ENCODE measurements at places on chromosomes 1 and 21.

GRCh38 chr1:207388721-207389120, 65.4 kb upstream of the CR2 start:
- no peak for DNase-seq

GRCh38 chr1:36866169-36866814, 168.0 kb downstream of the GRIK3 start:
- DNase-seq = no peak

DNA sequence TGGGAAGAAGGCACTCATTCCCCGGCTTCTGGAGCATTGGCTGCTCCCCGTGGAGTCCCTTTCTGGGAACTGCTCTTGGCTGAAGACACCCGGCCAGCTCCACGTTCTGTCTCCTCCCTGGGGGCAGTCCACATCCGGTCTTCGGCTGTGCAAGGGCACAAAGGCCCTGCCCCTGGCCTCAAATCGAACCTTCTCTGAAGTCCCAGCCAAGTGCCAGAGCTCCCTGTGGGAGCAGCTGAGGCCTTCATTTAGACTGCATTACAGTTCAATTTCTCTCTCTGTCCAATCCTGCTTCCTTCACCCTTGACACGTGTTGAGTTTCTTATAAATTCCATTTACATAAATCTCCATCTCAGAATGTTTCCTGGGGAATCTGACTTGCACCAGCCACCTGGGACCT, 132.9 kb upstream of the POU3F1 start:
- no peak for DNase-seq

- DNase-seq = no peak
These were observed 16.9 kb upstream of the MTF2 start for GRCh38 chr1:93061895-93062792.

DNA sequence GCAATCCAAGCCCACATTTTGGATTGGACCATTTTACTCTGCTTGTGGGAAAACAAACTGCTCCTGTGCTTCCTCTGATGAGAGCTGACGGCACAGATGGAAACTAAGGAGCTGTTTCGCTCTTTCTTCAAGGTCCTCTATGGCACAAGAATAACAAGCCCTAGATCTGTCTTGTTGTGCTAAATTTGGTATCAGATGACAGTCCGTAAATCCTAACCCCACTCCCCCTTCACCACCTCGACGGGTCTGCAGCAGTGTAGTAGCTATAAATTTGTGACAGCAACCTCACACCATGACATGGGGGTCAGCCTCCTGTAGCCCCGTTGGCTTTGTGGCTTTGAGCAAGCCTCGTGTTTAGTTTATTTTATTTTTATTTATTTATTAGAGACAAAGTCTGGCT, 85.9 kb downstream of the ADSS2 start:
- DNase-seq = no peak

GRCh38 chr1:194809665-194810064, 1623.3 kb upstream of the B3GALT2 start:
- DNase-seq = no peak

DNA sequence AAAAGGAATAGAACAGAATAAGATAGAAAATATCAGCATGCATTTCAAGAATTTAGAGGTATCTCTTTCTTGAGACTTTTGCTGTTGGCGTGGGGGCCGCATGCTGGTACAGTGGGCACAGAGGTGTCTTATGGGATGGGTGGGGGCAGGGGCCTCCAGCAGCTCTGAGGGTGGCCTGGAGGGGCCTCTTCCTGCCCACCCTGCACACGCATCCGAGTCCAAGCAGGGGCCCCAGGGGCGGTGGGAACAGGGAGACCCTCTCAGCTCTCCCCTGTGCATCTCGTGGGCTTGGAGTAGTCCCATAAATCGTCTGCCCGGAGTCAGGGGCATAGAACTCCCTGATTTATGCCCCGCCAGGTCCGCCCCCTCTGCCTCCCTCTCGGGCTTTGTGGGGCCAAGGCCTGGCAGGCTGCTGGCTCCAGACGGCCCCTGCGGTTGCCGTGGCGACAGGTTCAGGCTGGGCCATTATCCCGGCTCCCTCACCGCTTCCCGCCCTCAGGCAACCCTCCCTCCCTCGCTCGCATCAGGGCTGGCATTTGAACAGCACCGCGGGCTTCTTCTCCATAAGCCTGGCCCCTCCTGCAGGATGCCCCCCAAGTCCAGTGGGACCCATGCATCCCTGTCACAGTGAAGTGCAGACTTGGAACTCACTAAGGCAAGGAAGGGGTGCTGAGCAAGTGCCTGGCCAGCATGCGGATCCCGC, 133.2 kb upstream of the ZBTB40 start:
- DNase-seq = no peak

DNA sequence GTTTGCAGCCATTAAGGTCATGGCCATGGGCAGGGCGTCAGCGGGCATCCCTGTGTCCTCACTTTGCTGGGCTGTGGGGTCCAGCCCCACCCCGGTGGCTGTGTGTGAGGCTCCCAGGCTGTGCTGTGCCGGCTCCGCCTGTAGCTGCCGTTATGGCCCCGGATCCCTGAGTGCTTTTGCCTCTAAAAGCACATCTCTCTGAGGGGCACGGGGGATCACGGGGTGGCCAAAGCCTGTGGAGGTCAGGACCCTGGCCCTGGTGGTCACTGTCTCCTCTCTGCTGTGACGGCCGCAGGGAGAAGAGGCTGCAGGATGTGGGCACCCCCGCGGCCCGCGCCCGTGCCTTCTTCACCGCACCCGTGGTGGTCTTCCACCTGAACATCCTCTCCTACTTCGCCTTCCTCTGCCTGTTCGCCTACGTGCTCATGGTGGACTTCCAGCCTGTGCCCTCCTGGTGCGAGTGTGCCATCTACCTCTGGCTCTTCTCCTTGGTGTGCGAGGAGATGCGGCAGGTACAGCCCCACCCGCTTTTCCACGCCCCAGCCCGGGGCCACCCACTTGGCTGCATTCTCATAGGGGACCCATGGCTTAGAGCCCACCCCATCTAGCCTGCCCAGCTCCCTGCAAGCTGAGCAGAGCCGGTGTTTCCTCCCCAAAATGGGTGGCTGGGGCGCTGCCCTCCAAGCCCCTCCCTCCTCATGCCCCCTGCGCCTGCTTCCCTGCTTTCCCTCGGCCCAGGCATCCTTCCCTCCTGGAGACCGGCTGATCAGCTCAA, 48.2 kb downstream of the TRPM2 start:
- DNase-seq = no peak

DNA sequence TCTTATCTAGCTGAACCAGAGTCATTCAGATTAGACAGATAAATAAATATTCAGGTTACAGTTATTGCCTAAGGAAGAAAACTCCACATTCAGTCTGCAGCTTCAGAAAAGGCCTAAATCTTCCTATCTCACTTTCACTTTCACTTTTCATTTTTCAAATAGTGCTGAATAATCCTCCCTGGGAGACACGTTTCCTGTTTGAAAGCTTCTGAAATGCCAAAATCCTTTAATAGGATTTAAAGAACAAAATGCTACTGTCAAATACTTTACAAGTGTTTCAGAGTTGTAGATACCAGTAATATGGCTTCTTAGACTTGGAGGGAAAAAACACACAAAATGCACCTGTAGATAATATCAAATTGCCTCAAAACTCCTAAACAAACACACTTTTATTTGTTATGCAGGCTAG, 3.9 kb downstream of the PSMB2 start:
- DNase-seq = peak; percentile 14

GRCh38 chr1:180173952-180174351, 19.3 kb downstream of the QSOX1 start:
- DNase-seq = no peak

GRCh38 chr1:25065795-25066238, 135.7 kb upstream of the RUNX3 start:
- DNase-seq = peak; percentile 35

- no peak for DNase-seq
These were observed 26.0 kb downstream of the RPS6KA1 start for GRCh38 chr1:26555550-26555981.

GRCh38 chr1:161131523-161132409, 701 bp downstream of the DEDD start:
- DNase-seq = no peak

DNA sequence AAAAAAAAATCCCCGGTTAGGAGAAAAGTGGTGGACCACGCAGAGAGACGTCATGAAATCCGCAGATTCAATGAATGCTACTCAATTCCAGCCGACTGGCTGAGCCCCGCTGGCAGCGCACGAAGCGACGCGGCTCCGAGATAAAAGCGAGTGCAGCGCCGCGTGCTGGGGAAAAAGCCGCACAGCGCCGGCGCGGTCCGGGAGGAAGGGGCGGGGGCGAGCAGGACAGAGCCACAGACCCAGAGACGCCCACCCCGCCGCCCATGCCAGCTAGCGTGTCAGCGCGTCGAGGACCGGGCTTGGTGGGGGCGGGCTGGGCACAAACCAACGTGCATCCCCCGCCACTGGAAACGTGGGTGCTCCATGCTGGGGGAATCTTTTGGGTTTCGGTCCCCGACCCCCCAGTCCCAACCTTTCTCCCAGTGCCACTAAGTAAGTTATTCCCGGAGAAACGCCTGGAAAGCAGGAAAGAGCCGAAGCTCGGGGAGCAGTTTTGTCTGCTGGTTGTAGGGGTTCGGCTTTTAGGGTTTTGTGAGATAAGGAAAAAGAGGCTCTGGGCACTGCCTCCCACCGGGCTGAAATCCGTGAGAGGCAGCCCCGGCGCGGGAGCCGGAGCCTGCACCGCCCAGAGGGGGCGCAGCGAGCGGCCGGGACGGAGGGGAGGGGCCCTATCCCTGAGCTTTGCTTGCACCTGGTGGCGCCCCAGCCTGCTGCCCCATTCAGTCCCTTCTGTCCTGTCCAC, at the start of gene KCNJ6:
KCNJ6 (minus strand) TSS at position 148 of the 742 bp plus-strand sequence. CDS start 75,775 bp downstream, outside the sequence.
- DNase-seq = peak; percentile 14

DNA sequence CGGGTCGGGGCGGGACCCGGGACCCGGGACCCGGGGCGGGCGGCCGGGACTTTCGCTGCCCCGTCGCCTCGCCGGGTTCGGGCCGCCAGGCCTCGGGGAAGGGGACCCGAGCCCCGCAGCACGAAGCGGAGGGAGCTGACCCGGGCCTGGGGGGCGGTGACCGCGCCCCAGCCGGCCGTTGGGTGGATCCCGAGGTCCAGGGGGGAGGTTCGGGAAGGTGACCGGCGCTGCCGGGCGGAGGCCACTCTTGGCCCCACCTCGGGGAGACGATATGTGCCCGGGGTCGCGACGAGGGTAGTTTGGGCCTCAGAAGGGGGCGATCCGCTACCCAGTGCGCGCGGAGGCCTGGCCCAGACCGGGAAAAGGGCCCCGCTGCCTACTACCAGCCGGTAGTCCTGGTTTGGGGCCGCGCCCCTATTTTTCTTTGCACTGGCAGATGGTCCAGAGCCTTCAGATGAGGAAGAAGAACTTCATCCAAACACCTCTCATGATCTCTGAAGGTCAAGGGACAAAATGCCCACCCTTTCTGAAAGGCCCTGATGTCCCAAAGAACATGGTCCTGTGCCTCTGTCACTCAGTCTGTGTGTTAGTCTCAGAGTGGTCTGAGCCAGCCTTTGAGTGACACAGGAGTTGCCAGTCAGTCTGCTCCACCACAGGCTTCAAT, 766 bp downstream of the AGO4 start:
- DNase-seq = peak; percentile 12

DNA sequence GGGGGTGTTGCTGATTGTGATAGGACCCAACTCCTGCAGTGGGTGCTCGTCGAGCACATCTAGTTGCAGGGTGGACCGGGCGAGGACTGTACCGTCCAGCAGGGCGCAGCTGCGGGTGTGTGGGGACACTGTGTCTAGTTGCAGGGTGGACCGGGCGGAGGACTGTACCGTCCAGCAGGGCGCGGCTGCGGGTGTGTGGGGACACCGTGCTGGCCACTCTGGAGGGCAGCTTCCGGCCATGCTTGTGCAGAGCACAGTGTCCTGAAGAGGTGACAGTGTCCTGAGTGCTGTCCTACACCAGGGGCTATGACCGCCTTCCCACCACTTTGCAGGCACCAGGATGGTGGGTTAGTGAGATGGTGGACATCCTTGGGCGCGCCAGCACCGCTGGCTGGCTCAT, 4.6 kb upstream of the TRPM2 start:
- DNase-seq = no peak

GRCh38 chr1:157894613-157895165, 53.1 kb upstream of the CD5L start:
- no peak for DNase-seq

- no peak for DNase-seq
These were observed 180.7 kb downstream of the ADSS2 start for GRCh38 chr1:244271004-244271403.
